HTR-8/SVneo (cell line): ENCODE measurements at places on chromosomes 5 and 9.

DNA sequence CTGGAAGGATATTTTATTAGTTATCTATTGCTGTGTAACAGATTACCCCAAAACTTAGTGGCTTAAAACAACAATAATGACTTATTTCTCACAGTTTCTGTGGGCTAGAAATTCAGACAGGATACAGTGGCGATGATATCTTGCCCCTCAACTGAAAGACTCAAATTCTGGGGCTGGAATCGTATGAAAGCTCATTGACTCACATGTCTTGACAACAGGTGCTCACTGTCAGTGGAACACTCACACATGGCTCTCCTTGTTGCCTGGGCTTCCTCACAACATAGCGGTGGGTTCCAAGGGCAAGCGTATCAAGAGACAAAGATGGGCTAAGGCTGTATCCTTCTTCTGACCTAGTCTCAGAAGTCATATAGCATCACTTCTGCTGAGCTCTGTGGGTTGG lies 3.7 kb upstream of the GNPDA1 start:
- no peak for DNase-seq

DNA sequence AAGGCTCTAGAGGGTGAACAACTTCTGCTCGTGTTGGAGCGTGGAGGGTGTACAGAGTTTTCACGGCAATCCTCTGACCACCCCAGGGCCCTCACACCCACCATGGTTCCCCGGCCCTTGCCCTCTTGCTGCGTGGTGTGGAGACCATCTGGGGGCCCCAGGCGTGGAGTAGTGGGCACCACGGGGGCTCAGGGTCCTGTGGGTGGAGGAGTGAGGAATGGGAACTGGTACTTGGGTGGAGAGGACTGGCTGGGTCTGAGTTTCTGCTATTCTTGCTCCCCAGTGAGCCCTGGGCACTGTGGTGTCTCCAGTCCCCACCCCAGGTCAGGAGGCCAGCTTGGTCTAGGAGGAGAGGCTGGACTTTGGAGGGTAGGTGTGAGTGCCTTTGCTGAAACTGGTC lies 21.9 kb upstream of the TRIM52 start:
- no peak for DNase-seq

DNA sequence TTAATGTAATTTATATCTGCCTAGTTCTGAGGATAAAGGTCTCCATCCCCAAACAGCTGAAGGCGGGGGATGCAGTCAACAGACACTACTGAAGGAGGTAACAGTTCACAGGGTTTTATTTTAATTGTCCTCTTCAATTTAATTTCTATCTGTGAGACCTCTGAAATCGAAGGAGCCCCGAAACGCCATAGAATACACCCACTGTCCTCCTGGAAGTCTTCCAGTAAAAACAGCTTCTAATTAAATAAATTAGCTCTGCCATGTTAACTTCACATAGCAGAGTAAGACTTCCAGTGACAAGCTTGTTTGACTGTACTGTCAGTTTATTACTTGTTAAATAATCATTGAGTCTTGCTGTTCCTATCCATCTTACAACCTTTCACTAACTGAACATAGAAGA lies 193.5 kb downstream of the SEC61B start:
- DNase-seq = no peak

GRCh38 chr9:125974705-125975104 lies 227.5 kb downstream of the PBX3 start:
- DNase-seq = no peak

DNA sequence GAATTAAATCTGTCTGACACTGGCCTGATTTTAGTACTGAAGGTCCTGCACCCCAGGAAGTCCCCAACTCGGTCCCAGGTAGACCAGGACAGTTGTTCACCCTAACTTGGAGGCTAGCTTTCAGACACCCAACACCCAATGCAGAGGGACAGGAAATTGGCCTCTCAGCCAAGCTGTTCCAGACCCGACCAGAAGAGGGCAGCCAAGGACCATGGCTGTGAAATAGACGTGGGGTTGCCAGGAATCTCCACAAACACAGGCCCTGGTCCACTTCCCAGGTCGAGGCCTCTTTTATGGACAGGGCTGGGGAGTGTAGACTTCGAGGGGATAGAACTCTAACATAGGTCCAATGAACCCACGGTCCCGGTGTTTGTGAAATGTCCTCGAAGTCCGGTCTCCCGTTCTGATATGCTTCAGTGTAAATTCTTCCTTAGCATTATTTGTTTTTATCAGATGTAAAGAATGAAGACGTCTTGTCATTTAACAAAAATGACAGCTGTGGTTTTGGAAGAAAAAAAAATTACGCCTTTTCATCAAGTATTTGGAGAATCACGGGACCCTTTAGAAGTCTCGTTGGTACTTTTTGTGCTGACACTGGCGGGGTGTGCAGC lies 260.3 kb upstream of the ADAMTS16 start:
- DNase-seq = peak; percentile 89

- DNase-seq = no peak
Observed at GRCh38 chr5:139677736-139678613, 29.8 kb downstream of the CXXC5 start.

GRCh38 chr9:84823421-84824271 lies 154.1 kb downstream of the NTRK2 start:
- DNase-seq = no peak

DNA sequence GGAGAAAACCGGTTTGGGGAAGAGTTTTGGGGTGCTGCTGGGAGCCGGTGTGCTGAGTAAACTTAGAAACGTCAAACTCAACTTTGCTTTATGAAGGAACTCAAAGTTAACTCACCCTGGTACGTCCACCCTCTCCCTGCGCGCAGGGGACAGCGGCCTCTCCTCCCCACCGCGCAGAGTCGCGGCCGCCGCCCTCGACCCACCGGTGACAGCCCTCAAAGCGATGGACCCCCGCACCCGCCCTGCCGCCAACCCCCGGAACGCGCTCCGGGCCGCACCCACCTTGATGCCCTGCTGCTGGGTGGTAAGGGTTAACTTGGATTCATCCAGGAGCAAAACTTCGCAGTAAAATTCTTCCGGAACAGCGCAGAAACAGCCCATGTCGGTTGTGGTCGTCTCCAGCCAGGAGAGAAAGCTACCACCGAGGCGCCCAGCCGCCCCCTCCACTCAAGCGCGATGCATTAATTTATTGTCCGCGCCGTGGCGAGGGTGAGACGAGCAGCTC lies 366 bp downstream of the EPB41L4A start:
- no peak for DNase-seq

- DNase-seq = no peak
Observed at GRCh38 chr5:139137697-139138096, 60.5 kb downstream of the SIL1 start.

DNA sequence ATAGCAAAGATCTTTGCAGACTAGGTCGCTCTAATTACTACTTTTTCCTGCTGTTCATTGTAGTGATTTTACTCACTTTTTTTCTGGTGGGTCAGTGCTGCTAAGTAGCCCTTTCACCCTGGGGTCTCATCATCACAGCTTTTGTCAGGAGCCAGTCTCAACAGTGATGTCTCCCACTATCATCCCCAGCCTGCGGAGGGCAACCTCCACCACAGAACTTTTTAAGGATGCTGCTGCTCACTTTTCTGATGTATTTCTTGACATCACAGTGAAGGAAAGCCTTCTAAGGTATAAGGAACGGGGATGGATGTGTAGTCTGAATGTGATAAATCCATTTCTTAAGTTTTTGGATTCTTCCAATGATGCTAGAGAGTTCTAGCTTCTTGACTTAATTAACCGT lies 242.5 kb upstream of the RIOK2 start:
- no peak for DNase-seq

GRCh38 chr5:56012281-56012963 lies 17.7 kb upstream of the IL6ST start:
- DNase-seq = no peak

DNA sequence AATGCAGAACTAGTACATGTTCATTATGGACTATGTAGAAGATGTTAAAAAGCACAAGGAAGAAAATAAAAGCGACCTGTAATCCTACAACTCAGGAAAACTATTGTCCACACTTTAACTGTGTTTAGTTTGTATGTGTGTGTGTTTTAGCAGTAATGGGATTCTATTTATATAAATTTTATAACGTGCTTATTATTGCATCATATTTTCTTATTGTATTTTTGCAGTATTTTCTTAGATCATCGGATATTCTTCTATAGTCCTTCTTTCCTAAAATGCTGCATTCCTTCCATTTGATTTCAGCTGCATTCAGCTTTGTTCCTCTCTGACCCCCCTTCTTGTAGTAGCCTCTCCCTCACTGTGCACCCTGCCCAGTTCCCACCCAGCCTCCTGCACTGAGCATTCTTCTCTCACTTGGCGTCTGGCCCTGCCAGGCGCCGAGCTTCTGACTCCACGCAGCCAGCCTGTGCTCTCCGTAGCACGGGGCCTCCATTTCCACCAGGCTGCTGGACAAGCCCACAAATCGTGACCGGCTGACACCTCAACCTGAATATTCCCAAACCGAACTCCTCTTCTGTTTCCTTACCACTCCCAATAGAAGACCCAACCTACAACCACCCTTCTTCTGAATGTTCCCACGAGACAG lies 39.9 kb downstream of the MVB12B start:
- no peak for DNase-seq

DNA sequence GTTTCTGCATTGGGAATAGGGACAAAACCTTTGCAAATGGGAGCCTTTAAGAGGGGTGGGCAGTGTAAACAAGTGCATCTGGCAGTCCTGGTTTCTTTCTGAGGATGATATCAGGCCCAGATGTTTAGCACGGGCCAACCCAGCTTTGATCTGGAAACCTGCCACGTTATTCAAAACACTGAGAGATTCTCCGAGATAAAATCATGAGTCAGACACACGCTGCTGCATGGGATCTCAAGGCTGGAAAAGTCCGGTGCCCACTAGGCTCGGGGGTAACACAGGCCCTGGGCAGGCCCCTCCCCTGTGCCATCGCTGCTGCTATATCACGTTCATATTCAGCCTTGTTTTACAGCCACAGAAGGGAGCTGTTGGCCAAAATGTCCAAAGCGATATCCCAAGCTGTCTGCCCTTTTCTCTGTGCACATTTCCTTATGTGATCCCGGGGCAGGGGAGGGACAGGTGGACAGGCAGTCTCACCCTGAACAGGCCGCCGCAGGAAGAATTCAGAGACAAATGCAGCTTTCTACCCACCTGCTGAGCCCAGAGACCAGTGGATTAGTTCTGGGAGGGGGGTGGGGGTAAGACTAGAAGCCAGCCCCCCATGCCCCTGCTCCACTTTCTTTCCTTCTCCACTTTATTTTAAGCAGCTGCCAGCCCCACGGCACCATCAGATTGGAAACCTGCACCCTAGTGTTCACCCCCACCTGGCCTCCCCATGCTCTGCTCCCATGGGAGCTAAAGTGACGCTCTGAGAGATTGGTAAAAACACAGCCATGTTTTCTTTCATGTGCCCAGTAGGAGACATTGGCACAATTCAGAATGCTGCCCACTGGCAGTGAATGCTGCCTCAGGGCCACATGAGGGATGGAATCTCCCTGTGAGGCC lies 63.1 kb downstream of the TMOD1 start:
- DNase-seq = peak; percentile 29

GRCh38 chr9:70111641-70112236 lies 68.1 kb downstream of the MAMDC2 start:
- no peak for DNase-seq

- DNase-seq = no peak
Observed at GRCh38 chr9:88645172-88645878, 110.3 kb downstream of the NXNL2 start.

DNA sequence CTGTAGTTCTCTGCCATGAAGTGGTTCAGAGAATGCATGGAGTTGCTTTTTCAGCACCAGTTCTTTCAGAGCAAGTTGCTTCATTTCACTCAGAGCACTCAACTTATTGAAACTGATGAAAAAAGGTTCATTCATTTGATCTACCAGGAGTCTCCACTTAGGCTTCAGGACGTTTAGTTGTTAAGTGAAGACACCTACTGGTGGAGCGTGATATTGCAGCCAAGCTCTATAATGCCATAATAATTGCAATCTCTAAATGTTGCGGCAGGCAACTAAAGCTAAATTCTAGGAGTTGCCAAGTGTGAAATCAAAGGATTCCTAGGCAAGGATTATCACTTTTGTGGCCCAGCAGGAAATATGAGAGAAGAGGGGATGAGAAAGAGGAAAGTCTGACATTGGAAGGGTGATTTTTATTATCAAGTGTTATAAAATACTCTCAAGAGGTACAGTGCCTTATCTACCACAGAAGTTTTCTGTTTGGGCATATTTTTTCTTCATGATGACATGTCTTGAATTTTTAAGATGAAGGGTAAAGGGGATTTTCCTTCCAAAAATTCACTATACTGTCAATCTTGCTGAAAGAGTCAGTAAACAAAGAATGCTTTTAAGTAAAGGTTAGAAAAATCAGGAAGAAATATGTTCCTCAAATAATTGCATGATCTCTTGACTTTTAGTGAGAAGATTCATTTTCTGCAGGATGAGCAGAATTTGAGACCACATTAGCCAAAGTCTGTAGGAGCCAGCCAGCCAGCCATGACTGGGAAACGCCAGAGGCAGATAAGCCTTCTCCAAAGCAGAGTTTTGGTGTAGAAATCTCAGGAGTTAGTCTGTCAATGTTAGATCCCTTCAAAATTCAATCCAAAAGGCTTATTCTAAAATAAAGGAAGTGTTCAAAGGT lies 83.4 kb downstream of the SH3PXD2B start:
- peak; percentile 9 for DNase-seq

DNA sequence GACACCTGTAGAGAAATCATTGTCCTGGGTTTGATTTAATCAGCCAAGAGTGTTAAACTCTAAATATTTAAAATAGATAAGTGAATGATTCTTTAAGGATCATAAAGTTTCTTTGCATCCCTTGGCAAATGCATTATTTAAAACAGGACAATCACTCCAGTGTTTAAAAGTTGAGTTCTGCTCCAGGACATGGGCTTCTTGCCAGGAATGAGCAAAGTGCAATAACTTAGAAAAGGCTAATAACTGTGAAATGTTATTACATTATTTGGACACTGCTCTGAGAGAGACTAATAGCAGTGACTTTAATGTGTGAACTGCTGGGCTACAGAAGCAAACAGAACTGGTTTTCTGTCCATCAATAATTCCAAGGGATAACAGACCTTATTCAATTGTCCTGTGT lies 283.3 kb downstream of the GABRB2 start:
- DNase-seq = no peak

DNA sequence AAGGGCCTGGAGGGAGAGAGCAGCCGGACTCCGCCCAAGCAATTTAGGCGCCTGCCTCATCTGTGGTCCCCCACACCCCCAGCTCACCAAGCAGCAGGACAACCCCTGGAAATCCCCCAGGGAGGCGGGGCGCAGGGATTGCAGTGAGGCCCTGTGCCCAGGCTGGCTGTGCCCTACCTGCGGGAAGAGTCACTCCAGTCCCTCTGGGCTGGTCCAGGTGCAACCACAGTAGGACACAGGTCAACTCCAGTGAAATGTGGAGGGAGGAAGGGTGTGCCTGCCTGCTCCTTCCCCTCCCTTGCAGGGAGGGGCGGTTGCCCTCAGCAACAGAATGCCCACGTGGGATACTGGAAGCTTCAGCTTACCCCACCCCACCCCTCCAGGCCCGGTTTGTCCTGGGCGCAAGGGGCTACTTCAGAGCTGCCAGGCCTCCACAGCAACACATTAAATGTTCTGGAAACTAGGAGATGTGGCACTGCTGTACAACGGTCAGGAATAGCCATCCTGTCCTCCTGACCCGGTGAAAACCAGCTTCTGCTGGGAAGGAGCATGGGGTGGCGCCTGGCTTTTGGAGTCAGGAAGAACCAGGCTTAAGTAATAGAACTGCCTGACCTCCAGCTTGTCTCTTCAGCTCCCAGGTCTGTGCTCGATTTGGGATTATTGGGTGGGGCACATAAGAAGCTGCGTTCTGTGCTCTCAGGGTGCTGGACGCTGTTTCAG lies 22.5 kb downstream of the ABO start:
- DNase-seq = no peak

GRCh38 chr5:28117691-28118090 lies 1079.3 kb upstream of the CDH9 start:
- DNase-seq = no peak
